SJCRH30 (cell line): ENCODE measurements at places on chromosomes 12 and 14. TPM values are rescaled to one million over a fixed set of nuclear protein-coding genes. Genes with fewer than 3 reads are reported as not detected.

LRFN5 gene
- total RNA-seq: 11.1 and 13.0 TPM in 2 replicates

SYNE3 gene
- total RNA-seq: 34.1 and 34.5 TPM in 2 replicates

FGF6 gene
- total RNA-seq: not detected in 2 replicates

KRT71 gene
- total RNA-seq: not detected in 2 replicates

IFNG gene
- not detected in 2 replicates for total RNA-seq

CRIP2 gene
- total RNA-seq: 68.2 and 71.7 TPM in 2 replicates

ZCCHC8 gene
- 20.3 and 25.2 TPM in 2 replicates for total RNA-seq

RHOJ gene
- 3.1 and 3.5 TPM in 2 replicates for total RNA-seq

RDH16 gene
- 0.03 and 0.06 TPM in 2 replicates for total RNA-seq

GXYLT1 gene
- 43.6 and 48.9 TPM in 2 replicates for total RNA-seq

TMEM233 gene
- 5.6 and 6.5 TPM in 2 replicates for total RNA-seq

FOXG1 gene
- 0.71 and 0.81 TPM in 2 replicates for total RNA-seq

B3GNT4 gene
- 0.26 TPM in 1 of 2 replicates, not detected in the other for total RNA-seq

PRB2 gene
- total RNA-seq: not detected in 2 replicates

VAMP1 gene
- 7.3 and 8.0 TPM in 2 replicates for total RNA-seq

TCP11L2 gene
- 0.25 and 0.30 TPM in 2 replicates for total RNA-seq

MAP1LC3B2 gene
- total RNA-seq: not detected in 2 replicates

CD69 gene
- total RNA-seq: not detected in 2 replicates

ASB2 gene
- total RNA-seq: 2.3 and 2.4 TPM in 2 replicates

ANGEL1 gene
- total RNA-seq: 15.8 and 18.3 TPM in 2 replicates

RND1 gene
- total RNA-seq: 0.10 and 0.43 TPM in 2 replicates

MYBPC1 gene
- not detected in 2 replicates for total RNA-seq

EFS gene
- 22.5 and 26.4 TPM in 2 replicates for total RNA-seq

MIPOL1 gene
- total RNA-seq: 10.6 and 11.1 TPM in 2 replicates

NKX2-8 gene
- total RNA-seq: not detected in 2 replicates

ANKRD33 gene
- not detected in 2 replicates for total RNA-seq

TSPAN8 gene
- total RNA-seq: 0.47 and 0.79 TPM in 2 replicates

LYZ gene
- 0.10 TPM in 1 of 2 replicates, not detected in the other for total RNA-seq
